Dorsolateral prefrontal cortex (tissue), 122 donors: ENCODE measurements at places on chromosomes 3 and 15. TPM values are rescaled to one million over a fixed set of nuclear protein-coding genes. Genes with fewer than 3 reads are reported as not detected.

The C3orf38 gene
- 30.8 TPM for total RNA-seq

The MRPL3 gene
- total RNA-seq, result 45.3 TPM

The OR5H15 gene
- total RNA-seq, result not detected

The TICRR gene
- 0.28 TPM for total RNA-seq

The SEMA6D gene
- 84.8 TPM for total RNA-seq

The MNS1 gene
- total RNA-seq, result 5.5 TPM

The EPHA3 gene
- 6.1 TPM for total RNA-seq

The PLA1A gene
- total RNA-seq, result 2.5 TPM

The UPK1B gene
- not detected for total RNA-seq

The CLDN1 gene
- 1.3 TPM for total RNA-seq

The CHRNA7 gene
- 12.1 TPM for total RNA-seq

The CAV3 gene
- total RNA-seq, result not detected

The CA12 gene
- total RNA-seq, result 1.4 TPM

The C3orf22 gene
- not detected for total RNA-seq

The RTP1 gene
- total RNA-seq, result 2.5 TPM

The DAZL gene
- not detected for total RNA-seq

The ALDH1L1 gene
- total RNA-seq, result 71.2 TPM

The SLC28A2 gene
- total RNA-seq, result not detected

The TM4SF18 gene
- 4.3 TPM for total RNA-seq

The MBNL1 gene
- total RNA-seq, result 151 TPM

The CTXN2 gene
- 3.1 TPM for total RNA-seq

The ST3GAL6 gene
- 36.5 TPM for total RNA-seq

The C2CD4A gene
- not detected for total RNA-seq

The GOLGA6L10 gene
- 2.6 TPM for total RNA-seq

The HTR3E gene
- total RNA-seq, result not detected

The SCAANT1 gene
- total RNA-seq, result not detected

The ZNF620 gene
- 5.7 TPM for total RNA-seq
